ENCODE measurements at places on chromosomes 2 and 18.

GRCh38 chr2:73033766-73034381 is 37.6 kb downstream of the SFXN5 start:
- DNase-seq: no peak

- no peak for DNase-seq
Observed at GRCh38 chr2:47254464-47254863, 99.4 kb upstream of the STPG4 start.

DNA sequence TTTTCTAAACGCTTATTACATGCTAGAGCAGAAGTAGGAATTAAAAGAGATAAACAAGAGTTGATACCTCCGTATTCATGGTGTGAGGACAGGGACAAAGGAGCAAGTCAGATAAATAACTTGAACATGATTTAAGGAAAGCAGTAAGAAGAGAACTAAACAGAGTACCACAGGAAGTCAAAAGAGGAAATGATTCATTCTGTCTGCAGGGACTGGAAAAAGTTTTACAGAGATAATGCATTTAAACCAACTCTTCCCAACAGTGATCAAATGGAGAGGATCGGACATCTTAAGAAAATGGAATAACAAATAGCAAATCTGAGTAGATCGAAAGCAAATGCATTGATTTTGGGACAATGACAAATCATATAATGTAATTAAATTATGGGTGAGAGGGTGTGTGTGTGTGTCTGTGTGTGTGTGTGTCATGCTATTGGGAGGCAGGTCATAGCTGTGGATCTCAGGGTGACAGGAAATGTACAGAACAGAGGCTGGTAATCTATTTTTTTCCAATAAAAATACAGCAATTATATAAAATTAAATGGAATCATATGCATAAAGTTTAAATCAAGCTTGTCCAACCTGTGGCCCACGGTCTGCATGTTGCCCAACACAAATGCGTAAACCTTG is 113.4 kb downstream of the MC4R start:
- DNase-seq: no peak

GRCh38 chr18:48896326-48896874 is 54.4 kb downstream of the SMAD7 start:
- no peak for DNase-seq

GRCh38 chr2:211371465-211371864 is 815.1 kb downstream of the CPS1 start:
- no peak for DNase-seq

DNA sequence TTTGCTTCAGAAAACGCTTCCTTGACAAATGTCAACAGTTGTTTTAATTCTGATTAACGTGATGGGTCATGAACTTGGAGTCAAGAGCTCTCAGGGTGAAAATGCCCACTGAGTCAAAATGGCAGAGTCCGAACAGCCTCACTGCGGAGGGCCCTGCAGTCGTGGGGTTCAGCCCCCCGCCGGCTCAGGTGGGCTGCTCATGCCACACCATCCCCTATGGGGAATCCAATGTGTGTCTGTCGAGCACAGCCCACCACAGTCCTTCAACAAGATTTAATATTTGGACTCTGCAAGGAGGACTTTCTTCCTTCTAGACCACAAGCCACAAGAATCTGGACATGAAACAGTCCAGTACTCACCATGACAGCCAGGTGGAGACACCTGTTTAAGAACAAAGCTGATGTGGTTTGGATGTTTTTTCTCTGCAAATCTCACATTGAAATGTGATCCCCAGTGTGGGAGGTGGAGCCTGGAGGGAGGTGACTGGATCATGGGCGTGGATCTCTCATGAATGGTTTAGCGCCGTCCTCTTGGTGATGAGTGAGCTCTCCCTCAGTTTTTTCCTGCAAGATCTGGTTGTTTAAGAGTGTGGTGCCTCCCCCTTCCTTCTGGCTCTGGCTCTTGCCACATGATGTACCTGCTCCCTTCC is 201.0 kb downstream of the NDUFA10 start:
- peak; percentile 13 for DNase-seq

- no peak for DNase-seq
Observed at GRCh38 chr2:13201924-13202323, 485.2 kb downstream of the TRIB2 start.

DNA sequence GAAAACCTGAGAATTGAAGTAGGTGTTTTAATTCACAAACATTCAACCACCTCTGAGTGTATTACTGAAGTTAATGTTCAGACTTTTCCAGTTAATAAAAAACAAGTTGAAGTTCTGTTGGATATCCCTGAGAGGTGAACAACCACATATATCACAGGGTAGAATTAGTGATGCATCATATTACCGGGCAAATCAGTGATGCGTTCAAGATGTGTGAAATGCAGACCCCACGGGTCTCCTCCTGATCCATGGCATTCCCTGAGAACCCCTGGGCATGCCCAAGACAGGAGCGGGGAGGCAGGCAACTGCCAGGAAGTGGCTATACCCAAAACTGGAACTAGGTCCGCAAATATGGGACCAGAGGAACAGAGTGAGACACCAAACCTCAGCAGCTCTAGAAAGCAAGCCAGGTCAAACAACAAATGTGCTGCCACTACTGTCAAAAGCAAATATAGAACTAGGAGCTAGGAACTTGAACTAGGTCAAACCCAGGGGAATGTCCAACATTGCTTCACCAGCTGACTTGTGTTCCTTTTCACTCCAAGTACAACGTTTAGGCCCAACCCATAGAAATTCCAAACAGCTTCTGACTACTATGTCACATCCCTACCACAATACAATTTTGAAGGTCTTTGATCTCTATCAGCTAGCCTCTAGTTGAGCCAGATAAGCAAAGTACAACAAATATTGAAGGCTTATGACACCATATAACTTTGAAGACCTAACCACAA is 20.2 kb downstream of the PSTPIP2 start:
- DNase-seq: no peak

DNA sequence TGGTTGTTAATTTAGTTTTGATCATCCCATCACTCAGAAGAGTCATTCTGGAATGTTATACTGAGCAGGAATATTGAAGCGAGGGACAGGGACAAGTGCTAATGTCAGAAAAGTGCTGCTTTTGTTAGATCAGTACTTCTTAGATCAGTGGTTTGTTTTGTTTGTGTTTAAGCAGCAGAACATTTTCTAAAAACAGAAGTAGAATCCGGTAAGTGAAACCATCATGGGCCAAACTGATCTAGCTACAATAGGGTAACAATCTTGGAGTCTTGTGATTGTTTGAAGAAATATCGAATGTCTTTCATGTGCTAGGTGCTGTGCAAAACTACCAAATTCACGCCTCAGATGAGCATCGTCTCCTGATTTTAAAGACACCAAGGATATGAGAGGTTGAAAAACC is 45.1 kb upstream of the SEC11C start:
- DNase-seq: no peak

GRCh38 chr2:133884739-133885381 is 316.6 kb upstream of the NCKAP5 start:
- no peak for DNase-seq

DNA sequence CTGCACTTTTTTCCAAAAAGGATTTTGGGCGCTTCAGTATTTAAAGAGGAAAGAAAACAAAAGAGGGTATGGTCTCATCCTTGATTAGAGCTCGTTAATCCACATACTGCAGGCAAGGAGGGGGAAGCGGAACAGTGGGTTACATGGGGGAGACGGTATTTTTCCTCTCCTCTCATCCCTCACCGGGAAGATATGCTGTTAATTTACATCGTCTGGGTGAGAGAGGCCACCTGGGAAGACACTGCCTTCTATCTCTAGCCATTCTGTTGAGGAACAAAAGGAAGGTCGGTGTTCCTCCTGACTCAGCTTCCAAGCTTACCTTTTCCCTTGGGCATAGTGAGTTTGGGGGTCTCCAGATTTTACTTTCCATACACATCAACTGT is 52.3 kb downstream of the IMPA2 start:
- DNase-seq: peak; percentile 7

- no peak for DNase-seq
Observed at GRCh38 chr18:37673671-37674070, 108.1 kb upstream of the CELF4 start.

- DNase-seq: peak; percentile 58
Observed at GRCh38 chr2:46170611-46171350, 126.4 kb upstream of the EPAS1 start.

DNA sequence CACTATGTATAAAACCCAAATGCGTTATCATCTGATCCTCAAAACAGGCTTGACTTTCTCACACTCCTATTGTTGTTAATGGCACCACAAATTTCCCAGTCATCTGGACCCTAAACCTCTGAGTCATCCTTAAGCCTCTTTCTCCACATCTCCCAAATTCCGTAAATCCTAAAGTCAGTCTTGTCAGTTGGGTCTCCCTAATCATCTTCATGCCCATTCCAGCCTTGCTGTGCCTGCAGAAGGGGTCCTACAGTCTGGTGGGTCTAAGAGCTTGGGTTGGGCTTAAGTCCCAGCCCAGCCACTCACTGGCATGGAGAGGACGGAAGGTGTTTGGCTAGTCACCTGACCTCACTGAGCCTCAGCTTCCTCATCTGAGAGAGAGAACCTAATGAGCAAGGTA is 265.1 kb upstream of the SIX3 start:
- DNase-seq: no peak

- DNase-seq: no peak
Observed at GRCh38 chr2:134717286-134718022, 1.3 kb downstream of the TMEM163 start.

- DNase-seq: no peak
Observed at GRCh38 chr2:153546358-153546757, 67.8 kb upstream of the RPRM start.

GRCh38 chr2:85303780-85304531 is 23.8 kb downstream of the TGOLN2 start:
- no peak for DNase-seq

DNA sequence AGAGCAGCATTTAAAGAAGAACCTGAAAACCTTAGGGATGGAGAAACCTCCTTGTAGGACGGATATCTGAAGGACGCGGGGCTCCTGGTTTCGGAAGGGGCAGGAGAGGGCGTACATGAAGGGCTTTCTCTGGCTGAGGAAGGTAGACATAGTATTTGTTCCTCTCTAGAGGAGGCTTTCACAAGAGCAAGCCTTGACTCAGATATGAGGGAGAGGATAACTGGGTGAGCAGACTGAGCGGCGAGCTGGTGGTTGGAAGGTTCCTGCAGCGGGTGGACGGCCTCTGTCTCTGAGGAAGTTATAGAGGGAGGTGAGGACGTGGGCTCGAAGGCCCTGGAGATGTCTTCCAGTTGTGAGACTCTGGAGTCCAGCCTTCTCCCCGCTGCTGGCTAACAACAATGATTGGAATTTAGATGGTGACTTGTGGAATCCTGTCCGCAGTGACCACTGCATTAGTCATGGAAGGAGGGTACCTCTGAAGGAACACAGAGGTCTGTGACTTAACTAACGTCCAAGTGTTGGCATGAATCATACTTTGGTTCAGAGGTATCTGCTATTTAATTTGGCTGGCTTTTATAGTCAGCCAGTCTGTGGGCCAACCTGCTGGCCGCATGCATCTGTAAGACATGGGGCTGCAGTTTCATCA is 80.9 kb downstream of the ASAP2 start:
- DNase-seq: no peak

DNA sequence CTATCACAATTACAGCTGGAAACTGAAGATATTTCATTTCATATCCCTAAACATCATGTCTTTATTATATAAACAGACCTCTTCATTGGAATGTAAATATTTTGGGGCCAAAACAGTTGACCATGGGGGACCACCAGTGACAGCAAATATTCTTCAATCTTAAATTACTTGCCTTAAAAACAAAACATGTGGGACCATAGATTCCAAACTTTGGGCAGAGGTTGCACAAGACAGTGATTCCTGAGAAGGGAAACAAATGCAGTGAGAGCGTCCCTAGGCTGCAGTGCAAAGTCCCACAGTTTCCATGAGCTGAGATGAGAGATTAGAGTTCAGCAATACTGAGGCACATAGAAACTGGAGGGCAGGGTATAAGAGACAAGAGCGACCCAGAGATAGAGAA is 818.9 kb downstream of the CBLN2 start:
- no peak for DNase-seq

GRCh38 chr2:73503992-73504570 is 118.4 kb downstream of the ALMS1 start:
- no peak for DNase-seq

- DNase-seq: no peak
Observed at GRCh38 chr2:108288534-108289106, at the start of gene SULT1C2. Gene SULT1C2, plus strand, starts transcription at chr2:108288895. Its CDS starts 4,773 bp downstream, at chr2:108293668.

DNA sequence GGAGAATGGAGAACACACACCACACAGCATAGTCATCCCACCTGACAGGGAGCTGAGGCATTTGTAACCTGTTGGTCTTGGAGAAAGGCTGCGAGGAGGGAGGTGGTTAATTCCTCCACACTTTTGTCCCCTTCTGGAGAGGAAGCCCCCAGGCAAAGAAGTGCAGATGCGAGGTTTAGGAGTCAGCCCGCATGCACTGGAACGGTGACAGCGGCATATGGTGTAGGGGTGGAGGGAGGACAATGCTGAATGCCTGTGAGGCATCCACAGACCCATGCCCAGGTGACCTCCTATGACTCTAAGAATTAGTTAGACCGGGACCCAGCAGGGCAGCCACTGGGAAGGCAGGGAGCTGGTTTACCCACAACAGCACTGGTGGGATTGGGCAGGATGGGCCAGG is 12.2 kb downstream of the SPATA3 start:
- DNase-seq: no peak

- DNase-seq: no peak
Observed at GRCh38 chr2:43303889-43304288, 77.5 kb upstream of the ZFP36L2 start.

- no peak for DNase-seq
Observed at GRCh38 chr2:239939736-239940483, 85.2 kb downstream of the NDUFA10 start.

GRCh38 chr2:7019191-7019590 is 102.0 kb downstream of the RNF144A start:
- DNase-seq: no peak

DNA sequence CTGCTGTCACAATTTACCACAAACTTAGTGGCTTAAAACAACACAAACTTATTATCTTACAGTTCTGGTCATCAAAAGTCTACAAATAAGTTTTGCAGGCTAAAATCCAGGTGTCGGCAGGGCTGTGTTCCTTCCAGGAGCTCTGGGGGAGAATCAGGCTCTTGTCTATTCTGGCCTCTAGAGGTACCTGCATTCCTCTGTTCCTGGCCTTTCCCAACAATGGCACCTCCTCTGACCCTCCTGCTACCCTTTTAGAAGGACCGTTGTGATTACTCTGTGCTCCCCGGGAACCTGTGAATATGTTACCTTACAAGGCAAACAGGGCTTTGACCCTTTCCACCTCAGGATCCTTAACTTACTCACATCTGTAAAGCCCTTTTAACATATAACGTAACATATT is 98.5 kb downstream of the MRPS9 start:
- no peak for DNase-seq

- no peak for DNase-seq
Observed at GRCh38 chr18:68742206-68742605, 27.3 kb upstream of the TMX3 start.

DNA sequence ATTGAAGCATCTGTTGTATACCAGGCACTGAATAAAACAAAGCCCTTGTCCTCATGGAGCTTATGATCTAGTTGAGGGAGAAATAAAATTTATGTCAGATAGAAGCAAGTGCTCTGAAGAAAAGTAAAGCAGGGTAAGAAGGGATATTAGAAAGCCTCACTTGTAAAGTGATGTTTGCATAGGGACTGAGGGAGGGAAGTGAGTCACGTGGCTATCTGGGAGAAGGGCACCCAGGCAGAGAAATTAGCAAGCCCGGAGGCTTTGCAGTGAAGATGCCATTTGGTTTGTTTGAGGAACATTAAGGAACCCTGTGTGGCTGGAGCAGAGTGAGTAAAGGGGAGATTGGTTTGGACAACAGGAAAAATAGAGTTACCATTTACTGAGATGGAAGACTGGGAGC is 52.1 kb downstream of the RBBP8 start:
- no peak for DNase-seq

- peak; percentile 64 for DNase-seq
Observed at GRCh38 chr2:11163439-11164317, 8.4 kb downstream of the SLC66A3 start.

- no peak for DNase-seq
Observed at GRCh38 chr2:228938629-228939028, 332.5 kb downstream of the PID1 start.

Data from lower leg skin (tissue), 4 donors.